ENCODE measurements at places on chromosomes 13 and 19.
A peak's percentile ranks its signal among the peaks of the same experiment; 100 is the strongest.

GRCh38 chr19:39967561-39967960 lies 3.4 kb upstream of the PSMC4 start:
- DNase-seq: no peak

GRCh38 chr13:20550799-20551198 lies 16.2 kb upstream of the IFT88 start:
- no peak for DNase-seq

DNA sequence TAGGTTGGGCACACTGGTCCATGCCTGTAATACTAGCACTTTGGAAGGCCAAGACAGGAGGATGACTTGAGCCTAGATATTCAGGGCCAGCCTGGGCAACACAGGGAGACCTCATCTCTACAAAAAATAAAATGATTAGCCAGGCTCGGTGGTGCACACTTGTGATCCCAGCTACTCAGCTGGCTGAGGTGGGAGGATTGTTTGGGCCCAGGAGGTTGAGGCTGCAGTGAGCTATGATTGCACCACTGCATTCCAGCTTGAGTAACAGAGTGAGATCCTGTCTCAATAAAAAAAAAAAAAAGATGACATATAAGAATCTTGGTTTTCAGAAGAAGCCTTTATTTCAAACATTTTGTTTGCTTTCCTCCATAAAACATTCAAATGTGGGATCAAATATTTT lies 178.0 kb downstream of the LIG4 start:
- no peak for DNase-seq

DNA sequence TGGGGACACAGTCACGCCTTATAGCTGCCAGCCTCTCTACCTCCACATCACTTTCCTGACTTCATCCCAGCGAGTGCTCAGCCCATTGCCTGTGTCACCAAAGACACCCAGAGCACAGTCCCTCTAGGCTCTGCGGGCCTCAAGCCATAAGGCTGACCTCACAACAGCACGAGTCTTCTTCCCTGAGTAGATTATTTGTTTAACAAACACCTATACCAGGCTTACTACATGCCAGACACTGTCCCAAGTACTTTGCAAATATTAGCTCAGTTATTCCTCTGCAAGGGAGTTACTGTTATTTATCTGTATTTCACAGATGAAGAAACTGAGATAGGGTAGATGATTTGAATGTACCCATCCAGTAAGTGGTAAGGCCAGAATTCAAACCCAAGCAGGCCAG lies 504.3 kb downstream of the COG6 start:
- DNase-seq: no peak

DNA sequence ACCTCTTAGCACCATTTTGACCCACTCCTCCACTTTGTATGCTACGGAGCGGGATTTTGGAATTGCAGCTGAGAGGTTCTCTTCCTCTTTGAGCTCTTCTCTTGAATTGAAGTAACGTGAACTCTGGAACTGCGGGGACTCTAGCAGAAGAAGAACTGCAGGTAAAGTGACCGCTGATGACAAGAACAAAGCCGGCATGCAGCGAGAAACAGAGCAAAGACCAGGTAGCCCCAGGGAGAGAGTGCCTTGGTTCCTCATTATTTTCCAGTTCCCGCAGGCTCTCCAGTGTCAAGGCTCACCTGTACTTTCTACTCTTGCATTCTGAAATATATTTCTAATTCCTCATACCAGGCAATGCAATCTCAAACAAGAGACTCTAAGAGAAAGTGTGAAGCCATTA lies 260.3 kb upstream of the GPC6 start:
- DNase-seq: no peak

GRCh38 chr19:29630655-29631054 lies 24.6 kb downstream of the POP4 start:
- no peak for DNase-seq

GRCh38 chr19:18229474-18229873 lies 3.2 kb upstream of the PDE4C start:
- DNase-seq: no peak

GRCh38 chr19:53958168-53958571 lies 4.6 kb upstream of the CACNG8 start:
- DNase-seq: no peak

- DNase-seq: no peak
These were observed 2.5 kb downstream of the ATP4B start for GRCh38 chr13:113655346-113656002.

GRCh38 chr13:74743992-74744391 lies 609.8 kb upstream of the KLF12 start:
- no peak for DNase-seq

DNA sequence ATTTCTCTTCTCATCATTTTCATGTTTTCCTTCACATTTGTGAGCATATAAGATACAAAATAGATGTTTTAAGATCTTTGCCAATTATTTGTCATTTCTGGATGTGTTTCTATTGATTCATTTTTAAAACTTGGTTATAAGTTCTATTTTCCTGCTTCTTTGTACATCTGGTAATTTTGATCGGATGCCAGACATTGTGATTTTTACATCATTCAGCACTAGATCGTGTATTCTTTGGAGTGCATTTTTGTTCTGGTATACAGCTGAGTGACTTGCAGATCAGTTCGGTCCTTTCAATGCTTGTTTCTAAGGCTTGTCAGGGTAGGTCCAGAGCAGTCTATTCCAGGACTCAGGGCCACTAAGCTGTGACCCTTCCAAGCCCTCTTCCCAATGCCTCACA lies 198.2 kb downstream of the KLF12 start:
- DNase-seq: no peak

DNA sequence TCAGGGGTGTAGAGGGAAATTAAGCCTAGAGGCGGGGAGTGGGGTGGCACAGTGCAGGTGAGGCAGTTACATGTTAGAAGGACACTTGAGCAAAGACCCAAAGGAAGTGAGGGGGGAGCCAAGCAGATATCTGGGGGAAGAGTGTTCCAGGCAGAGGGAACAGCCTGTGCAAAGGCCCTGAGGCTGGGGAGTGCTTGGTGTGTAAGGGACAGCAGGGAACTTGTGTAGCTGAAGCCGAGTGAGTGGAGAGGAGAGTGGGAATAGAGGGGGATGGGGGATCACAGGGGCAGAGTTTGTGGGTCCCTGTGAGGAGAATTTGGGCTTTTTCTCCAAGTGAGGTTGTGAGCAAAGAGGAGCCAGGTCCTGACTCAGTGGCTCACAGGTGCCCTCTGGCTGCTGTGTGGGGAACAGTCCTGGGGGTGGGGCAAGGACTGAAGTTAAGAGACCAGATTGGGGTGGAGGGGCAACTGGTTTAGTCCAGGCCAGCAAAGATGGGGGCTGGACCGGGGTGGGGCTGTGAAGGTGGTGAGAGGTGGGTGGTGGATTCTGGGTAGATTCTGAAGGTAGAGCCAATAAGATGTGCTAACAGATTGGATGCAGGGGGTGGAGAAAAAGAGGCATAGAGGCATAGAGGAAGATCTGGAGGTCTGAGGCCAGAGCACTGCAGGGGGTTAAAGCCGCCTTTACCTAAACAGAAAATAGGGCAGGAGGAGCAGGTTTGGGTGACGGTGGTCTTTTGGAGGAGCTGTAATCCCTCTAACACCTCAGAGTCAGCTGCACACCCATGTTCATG lies 75.3 kb downstream of the CACNA1A start:
- peak; percentile 13 for DNase-seq

DNA sequence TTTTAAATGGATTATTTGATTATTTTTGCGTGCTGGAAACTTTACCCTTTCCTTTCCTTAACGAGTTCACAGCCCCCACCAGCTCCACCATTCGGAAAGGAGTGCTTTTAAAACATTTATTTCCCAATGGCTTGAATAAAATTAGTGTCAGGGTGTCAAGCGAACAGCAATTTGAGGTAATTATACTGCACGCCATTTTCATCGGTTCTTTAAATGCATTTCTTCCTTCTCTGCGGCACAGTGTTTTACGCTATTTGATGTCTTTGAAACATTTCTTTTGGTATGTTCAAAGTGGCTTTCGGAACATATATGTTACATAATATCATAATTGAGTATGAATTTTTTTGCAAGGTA lies 309 bp upstream of the SLITRK1 start:
- DNase-seq: no peak

DNA sequence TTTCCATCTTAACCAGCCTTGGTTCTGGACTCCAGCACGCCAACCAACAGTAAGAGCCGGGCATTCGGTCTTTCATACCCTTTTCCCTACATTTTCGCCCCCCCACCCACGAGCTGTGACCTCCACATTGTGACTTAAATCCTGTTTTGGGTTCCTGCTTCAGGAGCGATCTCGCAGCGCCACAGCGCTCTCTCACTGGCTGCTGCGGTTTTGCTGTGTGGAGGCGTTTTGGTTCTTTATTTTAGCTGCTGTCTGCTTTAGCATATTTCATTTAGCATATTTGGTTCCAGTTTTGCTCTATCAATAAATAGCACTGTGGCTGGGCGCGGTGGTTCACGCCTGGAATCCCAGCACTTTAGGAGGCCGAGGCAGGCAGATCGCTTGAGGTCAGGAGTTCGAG lies 19.5 kb upstream of the SLC39A3 start:
- DNase-seq: no peak

DNA sequence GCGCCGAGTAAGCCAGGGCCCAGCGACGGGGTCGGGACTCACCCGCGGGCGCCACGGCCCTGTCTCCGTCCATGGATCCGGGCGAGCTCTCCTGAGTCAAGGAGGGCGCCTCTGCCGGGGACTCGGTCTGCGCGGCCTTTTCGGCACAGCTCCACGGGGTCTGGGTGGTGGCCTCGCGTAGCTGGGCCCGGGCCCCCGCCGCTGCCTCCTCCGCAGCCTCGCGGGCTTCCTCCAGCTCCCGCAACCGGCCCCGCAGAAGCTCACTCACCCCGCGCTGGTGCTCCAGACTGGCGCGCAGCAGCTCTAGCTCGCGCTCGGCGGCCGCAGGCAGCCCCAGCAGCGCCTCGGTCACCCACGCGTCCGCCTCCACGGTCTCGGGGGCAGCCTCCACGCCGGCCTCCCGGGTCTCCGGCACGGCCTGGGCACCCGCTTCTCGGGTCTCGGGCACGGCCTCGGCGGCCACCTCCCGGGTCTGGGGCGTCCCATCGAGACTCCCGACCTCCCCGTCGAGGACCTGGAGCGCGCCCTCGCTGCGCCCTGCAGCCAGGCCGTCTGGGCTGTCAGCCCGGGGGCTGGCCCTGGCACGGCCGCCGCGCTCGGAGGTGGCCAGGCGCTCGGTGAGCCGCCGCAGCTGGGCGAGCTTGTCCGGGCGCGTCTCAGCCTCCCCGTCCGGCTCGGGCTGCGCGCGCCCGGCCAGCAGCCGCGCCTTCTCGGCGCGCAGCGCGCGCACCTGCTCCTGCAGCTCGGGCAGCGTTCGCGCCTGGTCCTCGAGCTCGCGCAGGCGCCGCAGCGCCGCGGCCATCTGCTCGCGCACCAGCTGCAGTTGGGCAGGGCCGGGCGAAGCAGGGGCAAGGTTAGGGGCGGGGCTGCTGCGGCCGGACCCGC lies 8.4 kb downstream of the KANK3 start:
- peak; percentile 66 for DNase-seq

GRCh38 chr13:38965281-38965680 lies 25.4 kb downstream of the STOML3 start:
- no peak for DNase-seq

- DNase-seq: no peak
These were observed 9.9 kb downstream of the COL4A1 start for GRCh38 chr13:110297011-110297410.

GRCh38 chr19:4636151-4636717 lies 3.1 kb upstream of the TNFAIP8L1 start:
- peak; percentile 81 for DNase-seq

DNA sequence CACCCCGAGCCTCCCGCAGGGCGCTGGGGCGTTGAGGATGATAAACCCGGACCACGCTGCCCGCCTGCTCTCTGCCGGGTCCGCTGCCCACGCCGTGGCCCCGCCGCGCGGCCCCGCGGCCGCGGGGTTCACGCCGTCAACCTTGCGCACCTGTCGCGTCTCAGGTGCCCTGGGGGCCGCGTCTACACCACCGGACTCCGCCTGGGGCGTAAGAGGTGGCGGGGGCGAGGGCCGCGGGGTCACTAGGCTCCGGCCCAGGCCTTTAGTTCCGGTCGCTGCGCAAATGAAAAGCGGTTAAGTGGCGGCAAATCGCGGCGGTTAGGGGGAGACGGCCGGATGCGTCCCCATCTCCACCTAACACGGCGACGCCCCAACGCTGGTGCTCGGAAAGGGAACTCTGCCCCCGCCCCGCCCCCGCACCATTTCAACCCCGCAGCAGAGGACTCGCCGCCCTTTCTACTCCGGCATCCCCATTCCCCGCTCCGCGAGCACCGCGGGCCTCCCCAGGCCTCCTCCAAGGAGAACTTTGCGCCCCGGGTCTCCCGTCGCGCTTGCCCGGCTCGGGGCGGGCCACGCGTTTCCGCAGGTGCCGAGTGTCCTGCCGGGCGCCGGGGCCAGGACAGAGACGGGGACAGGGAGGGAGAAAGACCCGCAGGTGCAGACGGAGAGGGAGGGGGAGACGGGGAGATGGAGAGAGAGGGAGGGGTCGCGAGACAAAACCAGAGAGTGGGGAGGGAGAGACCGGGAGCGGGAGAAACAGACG lies 4.3 kb downstream of the ONECUT3 start:
- no peak for DNase-seq

DNA sequence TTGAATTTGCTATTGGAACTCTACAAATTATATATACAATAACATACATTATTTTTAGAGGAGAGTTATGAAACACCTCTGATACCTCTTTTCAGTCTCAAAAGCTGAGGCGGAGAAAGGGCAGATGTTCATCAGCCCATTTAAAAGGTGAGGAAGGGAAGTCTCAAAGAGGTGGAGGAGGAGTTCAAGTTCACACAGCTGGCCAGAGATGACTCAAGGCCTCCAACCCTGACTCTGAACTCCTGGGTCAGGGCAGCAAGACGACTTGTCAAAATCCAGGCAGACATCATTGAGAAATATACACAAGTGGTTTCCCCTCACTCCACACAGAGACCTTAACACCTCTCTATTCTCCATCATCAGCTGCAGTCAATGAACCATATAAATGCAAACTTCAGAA lies 2.1 kb downstream of the SIAH3 start:
- DNase-seq: no peak

DNA sequence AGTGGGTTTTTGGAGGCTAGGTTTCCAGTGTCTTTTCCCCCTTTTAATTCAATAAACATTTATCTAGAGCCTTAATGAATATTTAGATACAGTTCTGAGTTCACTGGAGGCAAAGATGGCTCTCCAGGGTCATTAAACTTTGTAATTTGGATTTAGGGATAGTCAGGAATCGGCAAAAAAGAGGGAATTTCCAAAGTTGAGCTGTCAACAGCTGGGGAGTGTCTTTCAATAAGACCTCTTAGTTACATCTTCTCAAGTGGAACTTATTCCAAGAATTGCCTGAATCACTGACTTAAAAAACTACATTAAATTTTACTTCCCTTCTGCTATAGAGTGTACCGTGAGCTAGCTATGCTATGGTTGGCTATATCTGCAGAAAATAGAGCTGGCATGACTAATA lies 2.0 kb downstream of the LRCH1 start:
- DNase-seq: no peak
